Naive thymus-derived CD8-positive, alpha-beta T cell (primary cell): ENCODE measurements at places on chromosomes 5 and 9.

DNA sequence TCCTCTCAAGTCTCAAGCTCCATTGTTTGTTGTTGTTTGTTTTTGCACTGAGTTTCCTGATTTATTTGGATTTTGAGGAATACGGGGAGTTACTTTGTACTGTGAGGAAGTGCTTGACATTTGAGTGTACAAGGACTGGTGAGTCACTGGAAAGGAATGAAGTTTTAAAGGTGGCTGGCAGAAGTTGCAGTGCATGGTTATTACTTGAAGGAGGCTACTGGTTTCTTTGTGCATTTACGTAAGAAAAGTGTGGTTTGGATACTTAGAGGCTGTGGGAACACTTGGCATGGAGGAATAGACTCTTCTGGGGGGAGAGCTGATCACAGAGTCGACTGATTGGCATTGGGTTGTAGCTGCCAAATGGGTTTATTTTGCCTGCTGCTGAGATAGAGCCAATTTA, 919.0 kb downstream of the TAF11L14 start:
- no peak for DNase-seq

- DNase-seq: no peak
These were observed 72.1 kb downstream of the MRPL36 start for GRCh38 chr5:1727571-1727970.

GRCh38 chr9:79883073-79883645, 311.4 kb downstream of the TLE4 start:
- peak; percentile 22 for DNase-seq

- DNase-seq: no peak
These were observed 40.4 kb upstream of the HRH2 start for GRCh38 chr5:175617447-175617846.

- DNase-seq: no peak
These were observed 42.8 kb upstream of the IL6ST start for GRCh38 chr5:56037531-56038010.

GRCh38 chr9:131001990-131002389, 7.0 kb upstream of the LAMC3 start:
- no peak for DNase-seq

DNA sequence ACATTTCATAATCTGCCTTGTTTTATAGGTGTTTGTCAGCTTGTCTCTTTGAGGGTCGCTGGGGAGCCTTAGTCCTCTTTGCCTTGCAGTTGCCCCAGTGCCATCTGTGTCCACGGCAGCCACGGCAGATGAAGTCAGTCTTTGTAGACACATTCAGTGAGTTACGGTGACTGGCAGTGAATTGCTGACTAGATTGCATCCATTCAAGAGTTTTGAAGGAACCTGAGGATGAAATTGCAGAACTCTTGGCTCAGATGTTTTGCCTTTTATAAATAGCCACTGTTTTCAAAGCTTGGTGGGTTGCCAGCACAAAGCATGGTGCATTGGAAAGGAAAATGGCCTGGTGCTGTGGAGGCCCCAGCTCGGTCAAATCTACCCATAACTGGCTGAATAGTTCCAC, 125.6 kb downstream of the TRIO start:
- DNase-seq: no peak

DNA sequence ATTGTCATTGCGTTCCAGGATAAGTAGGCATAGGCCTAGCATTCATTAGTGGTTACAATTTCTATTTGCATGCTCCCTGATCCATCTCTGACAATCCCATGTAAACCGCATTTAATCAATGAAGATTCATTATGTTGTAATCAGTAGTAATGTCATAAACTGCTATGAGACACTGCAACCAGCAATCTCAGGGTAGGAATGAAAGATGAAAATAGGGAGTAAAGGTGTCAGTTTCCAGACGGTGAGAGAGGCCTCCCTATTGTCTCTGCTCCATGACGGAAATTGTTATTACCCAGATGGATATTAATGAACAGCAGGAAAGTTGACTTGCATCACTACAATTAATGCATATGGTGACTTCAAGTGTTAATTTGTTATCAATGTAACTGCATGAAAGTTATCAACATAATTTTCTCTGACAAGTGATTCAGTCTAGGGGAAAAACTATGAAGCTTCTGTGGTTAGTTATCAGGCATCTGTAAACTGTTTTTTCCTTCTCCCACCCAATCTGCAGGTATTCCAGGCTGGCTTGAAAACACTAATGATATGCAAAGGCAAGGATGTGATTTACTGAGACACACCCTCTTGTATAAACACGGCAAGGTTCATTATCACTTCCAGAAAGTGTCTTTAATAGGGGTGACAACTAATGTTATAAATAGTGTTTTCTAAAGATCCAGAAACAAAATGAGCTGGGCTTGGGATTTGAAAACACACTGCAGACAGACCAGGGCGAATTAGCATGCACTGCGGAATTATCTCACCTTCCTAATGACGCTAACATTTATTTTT, 73.5 kb downstream of the ZNF622 start:
- no peak for DNase-seq

- DNase-seq: no peak
These were observed 141.6 kb upstream of the RPS23 start for GRCh38 chr5:82419559-82420332.

DNA sequence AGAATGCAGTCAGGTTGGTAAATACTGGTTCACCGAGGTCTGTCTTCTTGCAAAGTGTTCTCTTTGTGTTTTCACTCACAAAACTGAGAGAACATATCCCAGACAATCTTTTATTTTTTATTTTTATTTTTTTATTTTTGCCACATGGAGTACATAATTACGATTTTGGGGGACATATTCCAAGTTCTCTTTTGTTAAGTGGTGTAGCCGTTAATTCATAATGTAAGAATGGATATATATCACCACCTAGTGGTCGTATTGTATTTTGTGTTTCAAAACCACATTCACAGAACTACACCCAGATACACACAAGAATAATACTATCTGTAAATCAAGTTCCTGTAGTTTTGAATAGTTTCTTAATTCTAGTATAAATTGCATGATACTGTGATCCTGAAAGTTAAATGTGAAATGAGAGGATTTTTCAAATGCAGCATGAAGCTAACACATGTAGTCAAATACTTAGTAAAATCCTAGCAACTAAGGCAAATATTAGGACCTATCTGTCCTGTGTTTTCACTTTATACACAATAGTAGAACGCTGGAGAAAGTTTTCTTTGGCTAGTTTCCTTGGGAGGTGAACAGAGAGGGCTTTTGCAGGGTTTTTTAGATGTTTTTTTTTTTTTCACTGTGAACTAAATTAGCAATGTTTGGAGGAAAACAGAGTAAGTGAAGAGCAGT, 92.7 kb downstream of the VCAN start:
- DNase-seq: no peak

GRCh38 chr9:5838884-5839571, 6.1 kb upstream of the ERMP1 start:
- DNase-seq: no peak

GRCh38 chr5:111278858-111279504, 54.8 kb downstream of the CAMK4 start:
- peak; percentile 78 for DNase-seq

DNA sequence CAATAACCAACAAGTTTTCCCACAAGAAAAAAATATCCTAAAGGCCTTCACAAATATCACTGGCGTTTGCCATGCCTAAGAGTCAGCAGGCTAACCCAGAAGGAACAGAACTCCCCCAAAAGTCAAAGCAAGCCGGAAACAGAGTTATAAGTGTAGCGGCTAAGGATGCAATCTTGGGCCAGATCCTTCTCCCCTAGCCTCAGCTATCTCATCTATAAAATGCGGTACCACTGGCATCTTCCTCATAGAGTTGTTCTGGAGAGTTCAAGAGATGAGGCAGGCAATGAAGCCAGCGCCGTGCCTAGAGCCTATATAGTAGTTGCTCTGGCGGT, 632 bp downstream of the DPM2 start:
- DNase-seq: no peak

GRCh38 chr9:4555236-4555635, 65.0 kb downstream of the SLC1A1 start:
- DNase-seq: peak; percentile 66

- DNase-seq: no peak
These were observed 61.9 kb downstream of the OXCT1 start for GRCh38 chr5:41808294-41808693.

GRCh38 chr9:35537913-35538312, 48.0 kb downstream of the RUSC2 start:
- no peak for DNase-seq

GRCh38 chr9:134940236-134941208, 22.8 kb upstream of the FCN1 start:
- DNase-seq: no peak

DNA sequence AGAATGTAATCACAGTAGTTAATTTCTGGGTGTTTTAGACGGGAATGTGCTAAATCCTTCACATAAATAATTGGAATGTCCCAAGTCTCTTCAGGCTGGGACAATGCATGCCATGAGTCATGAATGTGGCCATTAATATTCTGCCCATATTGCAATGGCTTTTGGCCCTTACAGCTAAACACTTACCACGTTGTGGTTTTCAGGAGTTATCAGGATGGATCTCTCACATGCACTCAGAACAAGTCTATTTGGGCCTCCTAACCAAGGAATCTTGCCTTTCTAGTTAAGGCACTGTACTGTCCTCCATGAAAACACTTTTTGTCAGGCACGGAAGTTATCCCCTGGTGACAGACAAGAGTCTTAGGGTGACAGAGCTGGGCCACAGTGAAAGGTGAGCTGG, 32.7 kb downstream of the PKD2L2 start:
- no peak for DNase-seq

DNA sequence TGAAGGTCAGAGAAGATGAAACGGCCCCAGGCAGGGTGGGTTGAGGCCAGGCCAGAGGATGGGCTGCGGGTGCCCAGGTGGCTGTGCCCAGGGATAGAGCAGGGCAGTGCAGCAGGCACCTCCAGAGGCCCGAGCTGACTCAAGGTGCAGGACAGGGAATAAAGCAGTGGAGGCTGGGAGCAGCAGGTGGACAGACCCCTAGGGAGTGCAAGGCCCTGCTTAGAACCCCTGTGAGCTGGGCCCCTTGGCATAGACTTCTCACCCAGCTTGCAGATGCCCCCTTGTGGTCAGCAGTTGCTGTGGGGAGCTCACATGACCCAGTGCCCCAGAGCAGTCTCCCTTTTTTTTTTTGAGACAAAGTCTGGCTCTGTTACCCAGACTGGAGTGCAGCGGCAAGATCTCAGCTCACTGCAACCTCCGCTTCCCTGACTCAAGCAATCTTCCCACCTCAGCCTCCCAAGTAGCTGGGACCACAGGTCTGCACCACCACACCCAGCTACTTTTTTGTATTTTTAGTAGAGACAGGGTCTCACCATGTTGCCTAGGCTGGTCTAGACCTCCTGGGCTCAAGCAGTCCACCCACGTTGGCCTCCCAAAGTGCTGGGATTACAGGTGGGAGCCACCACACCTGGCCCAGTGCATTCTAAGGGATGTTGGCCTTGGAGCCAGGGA, 118.8 kb downstream of the WNK2 start:
- DNase-seq: peak; percentile 70

GRCh38 chr9:78393340-78393739, 96.4 kb downstream of the PSAT1 start:
- no peak for DNase-seq

GRCh38 chr5:179054036-179054785, 6.0 kb upstream of the ZNF354C start:
- DNase-seq: no peak

- DNase-seq: no peak
These were observed 380.8 kb upstream of the CD180 start for GRCh38 chr5:67577424-67577823.

DNA sequence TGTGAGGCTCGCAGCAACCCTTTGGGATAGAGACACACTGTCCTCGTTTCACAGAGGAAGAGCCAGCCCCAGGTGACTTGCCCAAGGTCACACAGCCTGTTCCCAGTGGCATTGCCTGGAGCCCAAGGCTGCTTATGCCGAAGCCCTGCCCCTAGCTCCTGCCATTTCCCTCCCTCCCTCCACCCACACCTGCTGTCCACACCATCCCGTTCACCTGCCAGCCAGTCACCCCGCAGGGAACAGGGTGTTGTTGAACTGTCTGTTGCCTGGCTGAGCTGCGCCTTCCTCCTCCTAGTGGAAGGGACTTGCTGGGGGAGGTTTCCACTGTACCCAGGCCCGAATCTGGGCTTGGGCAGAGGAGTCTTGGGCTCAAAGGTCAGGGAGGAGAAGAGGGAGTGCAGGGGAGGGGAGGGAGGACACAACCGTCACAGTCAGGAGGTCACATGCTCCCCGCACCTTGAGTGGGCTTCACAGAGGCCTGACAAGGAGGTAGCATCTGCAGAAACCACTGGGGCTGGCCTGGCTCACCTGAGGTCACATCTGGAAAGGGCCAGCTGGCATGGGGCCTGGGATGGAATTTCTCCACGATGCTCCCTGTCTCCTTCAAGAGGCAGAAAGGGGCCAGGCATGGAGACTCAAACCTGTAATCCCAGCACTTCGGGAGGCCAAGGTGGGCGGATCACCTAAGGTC, 6.3 kb downstream of the TTC16 start:
- no peak for DNase-seq

DNA sequence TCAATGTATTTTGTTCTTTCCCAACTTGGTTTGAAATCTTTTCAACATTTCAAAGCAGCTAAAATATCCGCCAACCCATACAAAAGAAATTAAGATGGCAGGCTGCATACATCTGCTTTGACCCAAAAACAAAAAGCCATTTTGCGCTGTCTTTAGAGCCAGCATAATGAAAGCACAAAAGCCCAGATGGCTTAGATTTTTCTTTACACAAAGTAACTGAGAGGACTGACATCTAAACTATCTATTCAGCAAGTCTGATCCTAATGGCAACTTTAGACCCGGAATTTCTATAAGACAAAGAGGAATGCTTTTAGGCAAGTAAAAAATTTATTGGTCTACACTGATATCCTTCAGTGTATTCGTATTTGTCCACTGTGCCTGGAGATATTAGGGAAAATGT, 86.3 kb downstream of the MYO10 start:
- DNase-seq: no peak

DNA sequence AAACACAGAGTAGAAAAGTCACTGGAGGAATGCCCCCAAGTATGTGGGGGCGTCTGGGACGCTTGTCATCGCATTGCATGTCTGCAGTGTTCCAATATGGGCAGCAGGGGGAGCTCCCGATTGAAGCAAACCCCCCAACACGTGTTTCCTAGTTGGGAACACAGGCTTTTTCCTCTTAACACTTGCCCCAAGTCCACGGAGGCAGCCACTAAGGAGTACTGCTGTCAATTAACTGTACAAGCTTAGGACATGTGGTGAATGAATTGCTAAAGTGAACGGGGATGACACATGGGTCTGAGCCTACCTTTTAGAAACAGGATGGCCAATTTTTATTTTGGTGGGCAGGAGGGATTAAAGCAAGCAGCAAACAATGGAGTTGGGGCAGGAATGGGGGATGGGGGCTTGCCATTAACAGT, 2.2 kb downstream of the GABRB2 start:
- no peak for DNase-seq

GRCh38 chr9:34557426-34558321, 31.9 kb downstream of the CNTFR start:
- DNase-seq: no peak

GRCh38 chr9:127541865-127542264, 70.2 kb upstream of the STXBP1 start:
- no peak for DNase-seq
